ENCODE measurements at places on chromosomes 1 and 21.

GRCh38 chr1:179476484-179476883 lies 99.3 kb downstream of the NPHS2 start:
- no peak for DNase-seq

DNA sequence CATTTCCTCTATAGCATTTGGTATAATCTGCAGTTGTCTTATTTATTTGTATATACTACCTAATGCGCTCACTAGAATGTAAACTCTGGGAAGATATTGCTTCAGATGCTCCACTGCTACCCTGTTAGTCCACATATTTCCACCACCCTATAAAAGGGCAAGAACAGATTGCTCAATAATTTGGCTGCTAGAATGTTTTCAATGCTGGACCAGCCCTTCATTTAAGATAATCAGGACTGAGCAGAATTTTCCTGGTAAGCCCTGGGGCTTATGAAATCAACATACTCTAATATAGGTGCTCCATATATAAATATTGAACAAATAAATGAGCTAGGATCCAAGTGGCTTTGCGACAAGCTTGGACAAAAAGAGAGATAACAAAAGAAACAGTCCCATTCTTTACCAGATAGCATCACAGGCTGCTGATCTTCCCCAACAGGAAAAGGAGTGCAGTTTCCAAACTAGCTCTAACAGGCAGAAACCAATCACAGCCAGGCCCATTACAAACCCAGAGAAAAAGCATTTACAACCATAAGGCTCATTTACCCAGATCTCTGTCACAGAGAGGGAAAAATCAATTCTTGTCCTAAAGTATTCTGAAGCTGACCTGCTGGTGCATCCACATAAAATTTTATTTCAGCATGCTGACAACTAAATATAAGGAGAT lies 8.3 kb downstream of the BCAR3 start:
- no peak for DNase-seq

DNA sequence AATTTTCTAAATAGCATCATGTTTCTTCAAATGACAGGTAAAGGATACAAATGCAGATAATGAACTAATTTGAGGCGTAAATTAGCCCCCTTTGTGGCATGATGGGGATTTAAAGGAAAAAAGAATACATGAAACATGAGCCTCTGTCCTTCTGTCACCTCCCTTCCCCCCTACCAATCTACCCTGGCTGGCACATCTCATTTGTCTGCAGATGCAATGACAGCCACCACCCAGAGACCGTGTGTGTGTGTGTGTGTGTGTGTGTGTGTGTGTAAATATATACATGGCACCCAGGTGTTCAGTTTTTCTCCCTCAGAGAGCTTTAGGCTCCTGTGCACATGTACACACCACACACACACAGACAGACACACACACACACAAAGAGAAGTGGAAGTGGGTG lies 451.1 kb downstream of the RWDD3 start:
- no peak for DNase-seq

DNA sequence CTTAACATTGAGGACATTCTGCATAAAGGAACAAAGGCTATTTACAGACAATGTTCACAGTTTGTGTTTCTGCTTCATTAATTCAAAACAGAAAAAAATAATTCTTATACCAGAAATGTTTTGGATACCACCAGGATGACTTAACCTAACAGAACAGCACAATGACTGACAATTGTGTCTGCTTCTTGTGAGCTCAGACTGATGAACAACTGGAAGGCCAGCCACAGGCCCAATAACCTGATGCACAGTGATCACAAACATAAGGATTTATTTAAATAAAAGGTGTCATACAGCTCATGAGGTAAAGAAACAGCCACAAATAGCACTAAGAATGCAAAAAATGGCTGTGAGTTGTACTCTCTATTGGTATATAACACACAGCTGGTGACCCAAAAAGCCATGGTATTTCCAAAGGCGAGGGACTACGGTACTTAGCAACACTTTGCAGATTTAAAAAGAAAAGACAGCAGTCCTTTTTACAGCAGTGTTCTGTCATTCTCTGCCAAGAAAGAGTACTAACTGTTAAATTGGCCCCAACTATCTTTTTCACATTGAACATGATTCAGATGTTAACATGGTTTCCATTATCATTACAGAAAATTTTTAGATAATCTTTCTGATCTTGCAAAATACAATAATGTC lies 32.1 kb upstream of the DDAH1 start:
- DNase-seq: no peak

- no peak for DNase-seq
These were observed 138.2 kb downstream of the NFIA start for GRCh38 chr1:61220536-61220935.

DNA sequence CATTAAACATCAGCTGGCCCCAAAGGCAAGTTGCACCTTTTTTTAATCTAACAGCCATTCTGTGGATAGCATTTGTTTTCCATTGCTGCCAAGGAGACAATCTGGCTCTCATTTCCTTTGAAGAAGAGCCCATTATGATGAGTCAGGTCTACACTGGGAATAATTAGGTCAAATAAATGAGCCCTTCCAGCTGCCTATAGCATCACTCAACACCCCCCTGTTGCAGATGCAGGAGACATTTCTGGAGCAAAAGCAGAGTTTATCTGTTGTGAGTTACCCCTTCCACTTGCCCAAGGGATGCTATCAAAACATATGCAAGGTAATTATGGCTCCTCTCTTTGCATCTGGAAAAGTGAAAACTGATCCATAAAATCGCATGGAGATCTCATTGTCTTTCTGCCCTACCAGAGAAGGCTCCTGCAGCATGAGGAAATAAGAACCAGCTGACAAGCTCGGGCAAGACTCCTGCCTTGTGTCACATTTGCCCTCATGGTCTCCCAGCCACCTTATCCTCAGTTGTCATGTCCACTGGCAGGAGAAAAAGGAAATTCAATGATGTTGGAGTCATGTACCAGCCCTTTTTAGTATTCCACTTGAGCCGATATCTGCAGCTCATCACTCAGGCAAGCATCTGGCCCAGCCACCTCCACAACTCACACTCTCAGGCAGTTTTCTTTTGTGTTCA lies 135.9 kb downstream of the SLC30A10 start:
- DNase-seq: no peak

- DNase-seq: no peak
These were observed 40.3 kb downstream of the NPHP4 start for GRCh38 chr1:5951846-5952410.

DNA sequence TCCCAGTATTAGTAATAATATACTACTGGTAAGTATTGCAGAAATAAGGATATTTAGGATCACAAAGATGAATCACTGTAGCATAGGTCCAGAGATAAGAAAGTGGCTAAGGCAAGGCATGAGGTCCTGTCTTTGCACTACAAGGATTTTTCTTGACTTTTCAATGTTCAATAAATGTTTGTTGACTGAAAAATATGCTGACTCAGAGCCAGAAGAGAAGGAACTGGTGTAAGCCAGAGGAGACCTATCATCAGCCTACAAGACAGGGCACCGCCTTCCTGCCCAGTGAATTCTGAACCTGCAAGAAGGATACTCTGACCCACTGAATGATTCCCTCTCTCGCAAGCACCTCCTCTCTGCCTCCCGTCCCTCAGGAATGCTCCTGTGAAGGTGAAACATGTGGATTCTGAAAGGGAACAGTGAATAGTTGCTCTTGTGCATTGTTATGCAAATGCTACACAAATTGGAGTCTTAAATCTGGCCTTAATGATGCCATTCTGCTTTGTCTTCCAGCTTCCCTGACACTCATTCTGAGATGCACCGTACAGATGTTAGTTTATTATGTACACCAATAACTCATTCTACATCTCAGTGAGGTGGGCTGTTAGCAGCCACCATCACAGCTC lies 540.0 kb downstream of the OMA1 start:
- DNase-seq: no peak

- no peak for DNase-seq
These were observed 15.5 kb downstream of the TEX38 start for GRCh38 chr1:46687093-46687659.

DNA sequence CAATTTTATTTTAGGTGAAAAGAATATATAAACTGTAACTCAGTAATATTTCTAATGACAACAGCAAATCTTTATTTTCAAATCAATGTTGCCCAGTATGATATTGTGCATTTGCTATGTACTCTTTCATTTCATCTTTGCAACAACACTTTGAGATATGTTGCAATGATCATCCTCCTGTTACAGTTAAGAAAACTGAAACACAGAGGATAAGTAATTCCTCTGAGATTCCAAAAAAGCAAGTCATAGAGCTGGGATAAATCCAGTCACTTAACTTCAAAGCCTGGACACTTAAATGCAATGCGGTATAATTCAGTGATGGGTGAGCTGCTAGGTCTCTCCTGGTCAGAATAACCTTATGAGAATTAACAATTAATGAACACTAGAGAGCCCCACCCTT lies 48.6 kb upstream of the EXO1 start:
- no peak for DNase-seq

GRCh38 chr1:30778154-30778978 lies 20.8 kb upstream of the LAPTM5 start:
- DNase-seq: no peak

DNA sequence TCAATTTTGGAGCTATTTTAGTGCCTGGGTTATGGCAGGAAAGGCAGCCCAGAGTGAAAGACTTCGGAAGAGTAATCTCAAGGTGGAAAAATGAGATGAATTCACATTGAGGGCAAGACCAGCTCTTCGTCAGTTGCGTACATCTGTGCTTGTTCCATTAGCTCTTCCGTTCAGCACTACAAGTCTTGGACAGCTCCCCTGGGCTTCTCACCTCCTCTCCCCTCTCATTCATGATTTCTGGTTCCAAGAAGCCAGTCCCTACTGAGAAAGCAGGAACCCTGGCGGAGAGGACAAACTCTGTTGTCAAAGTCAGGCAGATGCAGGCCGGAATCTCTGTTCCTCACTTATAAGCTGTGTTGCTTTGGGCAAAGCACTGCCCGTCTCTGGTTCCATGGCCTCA lies 76.5 kb downstream of the ACTL8 start:
- DNase-seq: no peak
